GM12878 (cell line): ENCODE measurements at places on chromosomes 2 and 18. TPM values are rescaled to one million over a fixed set of nuclear protein-coding genes. Genes with fewer than 3 reads are reported as not detected.
A peak's percentile ranks its signal among the peaks of the same experiment; 100 is the strongest.

DNA sequence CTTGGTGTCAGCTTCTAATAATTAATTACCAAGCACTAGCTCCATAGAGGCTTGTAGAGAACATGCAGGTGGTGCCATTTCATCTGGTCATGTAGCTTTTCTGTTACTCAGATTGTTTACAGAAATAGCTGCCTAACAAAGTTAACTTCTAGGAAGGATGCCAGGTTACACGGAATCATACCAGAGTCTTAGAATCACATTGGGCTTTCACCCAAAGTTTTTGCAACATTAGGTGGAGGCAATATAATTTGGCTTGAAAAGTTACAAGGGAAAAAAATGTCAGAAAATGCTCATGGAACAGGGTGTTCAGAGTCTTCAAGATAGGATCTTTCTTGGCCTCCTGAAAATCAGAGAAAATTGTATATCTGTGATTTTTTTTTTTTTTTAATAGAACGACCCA lies 135.6 kb downstream of the ARHGAP15 start:
- no peak for DNase-seq

DNA sequence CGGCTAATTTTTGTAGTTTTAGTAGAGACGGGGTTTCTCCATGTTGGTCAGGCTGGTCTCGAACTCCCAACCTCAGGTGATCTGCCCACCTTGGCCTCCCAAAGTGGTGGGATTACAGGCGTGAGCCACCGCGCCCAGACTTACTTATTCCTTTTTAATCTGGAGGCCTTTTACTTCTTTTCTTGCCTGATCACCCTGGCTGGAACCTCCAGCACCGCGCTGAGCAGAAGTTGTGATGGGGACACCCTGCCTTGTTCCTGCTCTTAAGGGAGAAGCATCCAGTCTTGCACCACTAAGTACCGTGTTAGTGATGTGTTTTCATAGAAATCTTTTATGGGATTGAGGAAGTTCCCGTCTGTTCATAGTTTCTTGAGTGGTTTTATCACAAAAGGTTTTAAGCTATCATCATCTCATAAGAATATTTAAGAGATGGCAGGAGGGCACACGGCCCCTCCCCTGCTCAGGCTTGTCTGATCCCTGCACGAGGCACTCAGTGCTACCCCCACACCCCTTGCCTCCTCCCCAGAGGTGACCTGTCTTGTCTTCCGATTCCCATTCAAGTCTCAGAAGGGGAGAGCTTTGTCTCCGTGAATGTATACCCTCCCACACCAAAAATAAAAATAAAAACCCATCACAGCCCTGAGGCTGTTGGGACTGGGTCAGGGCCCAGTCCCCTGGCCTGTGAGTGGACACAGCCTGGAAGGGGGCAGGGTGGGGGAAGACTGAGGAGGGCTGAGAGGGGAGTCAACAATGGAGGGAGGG lies 65.3 kb upstream of the SMAD7 start:
- no peak for DNase-seq

Gene DDX1
- 75.1 and 80.7 TPM in 2 replicates for total RNA-seq

- no peak for DNase-seq
Observed at GRCh38 chr2:206611191-206611590, 31.1 kb upstream of the FAM237A start.

Gene TET3
- 23.8 and 25.9 TPM in 2 replicates for total RNA-seq

- DNase-seq: no peak
Observed at GRCh38 chr2:54611830-54612545, 111.5 kb upstream of the EML6 start.

Gene CD28
- 0.16 and 0.23 TPM in 2 replicates for total RNA-seq

GRCh38 chr2:105790461-105791149 lies 45.9 kb downstream of the NCK2 start:
- no peak for DNase-seq

DNA sequence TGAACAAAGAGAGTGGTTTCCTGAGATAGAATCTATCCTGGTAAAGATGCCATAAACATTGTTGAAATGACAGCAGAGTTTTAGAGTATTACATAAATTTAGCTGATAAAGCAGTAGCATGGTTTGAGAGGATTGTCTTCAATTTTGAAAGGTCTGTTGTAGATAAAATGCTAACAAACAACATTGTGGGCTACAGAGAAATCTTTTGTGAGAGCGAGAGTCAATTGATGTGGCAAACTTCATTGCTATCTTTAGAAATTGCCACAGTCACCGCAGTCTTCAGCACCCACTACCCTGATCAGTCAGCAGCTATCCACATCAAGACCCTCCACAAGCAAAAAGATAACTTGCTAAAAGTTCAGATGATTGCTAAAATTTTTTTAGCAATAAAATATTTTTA lies 17.5 kb downstream of the VRK2 start:
- no peak for DNase-seq

GRCh38 chr18:35577045-35577848 lies 4.3 kb upstream of the GALNT1 start:
- peak; percentile 91 for DNase-seq

DNA sequence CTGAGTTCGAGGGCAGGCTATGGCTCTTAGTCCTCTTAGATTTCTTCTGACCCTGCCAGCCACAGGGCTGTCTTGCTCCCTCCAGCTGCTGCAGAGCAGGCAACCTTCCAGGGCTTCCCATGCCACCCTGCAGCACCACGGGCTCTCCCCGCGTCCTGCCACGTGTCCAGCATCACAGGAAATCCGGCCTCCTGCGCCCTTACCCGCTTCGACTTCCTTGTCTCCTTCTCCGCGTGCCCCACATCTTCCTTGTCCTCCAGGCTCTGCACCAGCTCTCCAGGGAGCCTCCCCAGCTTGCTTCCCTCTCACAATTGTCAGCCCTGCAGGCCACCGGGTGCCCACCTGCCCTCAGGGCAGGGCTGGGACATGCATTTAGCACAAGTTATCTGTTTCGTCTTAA lies 253.5 kb downstream of the DCDC2C start:
- DNase-seq: no peak

DNA sequence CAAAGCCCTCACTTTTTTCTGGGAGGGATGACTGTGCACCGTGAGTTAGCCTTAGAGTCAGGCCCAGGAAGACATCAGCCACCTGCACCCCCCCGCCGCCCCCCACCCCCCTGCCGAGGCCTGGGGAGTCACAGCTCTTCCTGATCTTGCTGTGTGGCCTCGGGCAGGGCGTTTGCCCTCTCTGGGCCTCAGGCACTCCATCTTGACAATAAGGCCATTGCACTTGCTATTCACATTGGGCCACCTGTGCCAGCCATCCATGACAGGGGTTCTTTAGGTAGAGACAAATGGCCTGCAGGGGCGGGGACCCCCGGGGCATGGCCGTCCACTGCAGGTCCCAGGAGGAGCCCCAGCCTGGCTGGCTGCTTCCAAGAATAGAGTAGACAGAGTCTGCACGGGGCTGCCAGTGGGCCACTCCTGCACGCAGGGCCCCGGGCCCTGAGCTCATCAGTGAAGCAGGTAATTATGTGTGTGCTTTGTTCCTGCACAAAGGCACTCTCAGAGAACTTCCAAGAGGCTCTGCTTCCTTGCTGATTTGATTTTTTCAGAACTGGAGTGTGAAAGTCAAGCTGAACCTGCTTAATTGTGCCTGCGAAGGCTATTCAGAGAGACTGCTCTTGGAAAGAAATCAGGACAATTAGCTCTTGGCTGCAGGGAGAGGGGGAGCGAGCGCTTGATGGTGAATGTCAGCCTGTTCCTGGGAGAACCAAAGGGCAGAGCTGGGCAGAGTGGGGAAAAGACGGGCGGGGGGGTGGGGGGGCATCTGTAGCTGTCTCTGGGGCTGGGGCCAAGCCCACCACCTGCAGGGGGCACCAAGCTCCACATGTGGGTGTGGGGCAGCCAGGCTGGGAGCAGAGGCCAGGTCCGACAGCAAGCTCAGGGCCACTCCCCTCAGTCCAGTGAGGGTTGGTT lies 40.3 kb downstream of the RRM2 start:
- no peak for DNase-seq

Gene SERPINB8
- total RNA-seq: 21.8 and 22.0 TPM in 2 replicates

Gene GPAT2
- total RNA-seq: not detected in 2 replicates

DNA sequence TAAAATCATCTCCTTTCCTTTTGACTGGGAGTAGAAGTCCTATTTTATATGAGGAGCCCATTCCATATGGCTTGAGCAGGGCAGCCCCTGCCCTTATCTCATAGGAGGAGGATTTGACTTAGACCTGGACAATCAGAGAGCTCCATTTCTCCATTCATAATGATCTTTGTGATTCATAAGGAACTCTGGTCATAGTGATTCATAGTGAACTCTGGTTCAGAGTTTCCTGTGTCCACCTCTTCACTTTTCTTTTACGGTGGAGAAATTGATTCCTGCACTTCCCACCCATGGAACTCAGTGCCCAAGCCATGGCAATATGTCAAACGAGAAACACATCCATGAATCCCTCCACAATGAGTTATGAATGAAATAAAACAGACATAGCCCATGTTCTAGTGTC lies 12.8 kb upstream of the MYO3B start:
- no peak for DNase-seq

- no peak for DNase-seq
Observed at GRCh38 chr2:107402330-107402729, 424.4 kb upstream of the RGPD4 start.

GRCh38 chr2:218711550-218711929 lies 905 bp downstream of the TTLL4 start:
- DNase-seq: no peak

Gene KATNAL2
- total RNA-seq: 1.9 and 2.1 TPM in 2 replicates

Gene STPG4
- not detected in 2 replicates for total RNA-seq

DNA sequence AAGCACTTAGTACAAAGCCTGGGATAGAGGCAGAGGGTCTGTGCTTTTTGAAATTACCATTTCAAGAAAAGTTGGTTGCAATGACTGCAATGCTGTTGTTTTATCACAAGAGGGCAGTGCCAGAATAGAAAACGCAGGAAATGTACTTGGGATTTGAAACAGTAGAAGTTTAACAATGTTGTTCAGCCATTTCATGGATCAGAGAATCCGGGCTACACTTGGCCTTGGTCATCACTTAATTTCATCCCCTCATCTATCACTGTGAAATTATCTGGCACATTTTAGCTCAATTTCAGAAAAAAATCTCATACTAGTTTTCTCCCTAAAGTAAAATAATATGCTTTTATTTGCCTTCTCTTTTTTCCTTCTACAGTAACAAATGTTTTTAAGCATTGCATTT lies 70.8 kb downstream of the RAPGEF4 start:
- no peak for DNase-seq

DNA sequence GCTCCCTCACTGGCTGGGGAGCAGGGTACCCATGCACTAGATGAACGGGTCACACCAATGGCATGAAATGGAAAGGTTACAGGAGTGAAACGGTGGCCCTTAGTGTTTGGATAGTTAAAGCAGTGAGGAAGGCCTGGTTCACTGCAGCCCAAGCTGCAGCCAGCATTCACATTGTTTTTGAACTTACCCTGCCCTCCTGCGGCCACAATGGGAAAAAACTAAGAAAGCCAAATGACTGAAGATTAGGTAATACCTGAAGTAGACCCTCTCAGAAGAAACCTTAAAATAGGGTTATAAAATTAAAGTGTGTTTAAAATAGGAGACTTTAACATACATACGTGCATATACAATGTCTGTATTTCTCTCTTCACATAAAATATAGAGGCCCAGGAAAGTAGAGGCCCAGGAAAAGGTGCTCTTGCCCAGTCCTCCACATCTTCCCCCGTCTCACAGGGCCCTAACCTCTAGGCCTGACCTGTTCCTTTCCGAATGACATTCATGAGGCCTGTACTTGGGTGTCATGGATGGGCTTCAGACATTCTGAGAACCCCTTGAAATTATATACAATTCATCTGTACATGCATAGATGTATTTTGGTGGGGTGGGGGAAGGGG lies 33.3 kb downstream of the DOK1 start:
- DNase-seq: no peak

- no peak for DNase-seq
Observed at GRCh38 chr2:183614799-183615435, 490.7 kb downstream of the NUP35 start.

Gene HYCC2
- 15.2 and 17.4 TPM in 2 replicates for total RNA-seq

- no peak for DNase-seq
Observed at GRCh38 chr2:3648652-3649177, 9.3 kb upstream of the ALLC start.

DNA sequence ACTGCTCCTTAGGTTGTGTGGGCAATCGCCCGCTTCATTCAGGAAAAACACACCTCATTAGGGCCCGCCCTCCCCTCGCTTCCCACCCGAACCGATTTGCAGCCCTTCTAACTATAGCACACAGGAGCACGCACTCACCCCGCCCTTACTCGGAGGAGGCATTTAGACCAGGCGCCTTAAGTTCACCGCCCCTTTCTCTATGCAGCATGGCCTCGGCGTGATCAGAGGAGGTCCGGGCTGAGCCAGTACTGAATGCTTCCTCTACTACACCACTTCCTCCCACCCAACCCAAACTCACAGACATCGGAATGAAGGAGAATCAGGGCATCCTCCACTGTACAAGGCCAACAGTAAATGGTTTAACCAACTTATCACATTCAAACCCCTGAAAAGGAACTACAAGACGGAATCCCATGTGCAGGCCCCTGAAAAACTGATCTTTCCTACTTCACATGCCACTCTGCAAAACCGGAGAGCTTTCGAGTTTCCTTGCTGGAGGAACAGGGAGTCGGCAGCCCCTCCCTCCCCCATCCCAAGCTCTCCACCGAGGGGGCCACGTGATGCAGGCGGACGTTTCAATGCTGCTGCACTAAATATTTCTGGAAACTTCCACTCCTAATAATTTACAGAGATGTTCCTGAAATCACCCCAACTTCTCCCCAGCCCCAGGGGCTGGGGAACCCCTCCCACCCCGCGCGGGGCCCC lies 1.4 kb downstream of the XPO1 start:
- DNase-seq: peak; percentile 72

DNA sequence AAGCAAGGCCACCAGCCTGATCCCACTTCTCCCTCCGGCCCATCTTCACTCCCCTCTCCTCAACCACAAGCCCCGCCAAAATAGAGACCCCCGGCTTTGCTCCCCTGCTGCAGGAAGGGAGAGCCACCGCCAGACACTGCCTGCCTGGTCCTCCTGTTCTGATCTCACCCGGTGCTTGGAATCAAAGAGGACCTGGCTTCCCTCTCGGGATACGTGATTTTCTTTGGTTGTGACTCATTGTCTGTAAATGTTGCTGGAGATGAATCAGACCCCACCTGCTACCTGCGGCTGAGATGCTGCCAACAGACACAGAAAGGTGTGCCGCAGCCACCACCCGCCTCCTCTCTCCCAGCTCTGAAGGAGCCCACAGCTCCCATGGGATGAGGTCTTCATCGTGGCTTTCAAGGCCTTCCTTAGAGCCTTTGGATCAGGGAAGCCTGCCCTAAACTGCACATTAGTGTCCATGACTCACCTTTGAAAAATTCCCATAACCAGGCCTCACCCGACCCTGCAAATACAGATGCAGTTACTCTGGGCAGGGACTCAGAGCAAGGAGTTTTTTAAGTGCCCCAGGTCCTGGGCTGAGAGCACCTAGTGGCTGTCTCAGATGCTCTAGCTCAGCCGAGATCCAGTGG lies 79.4 kb upstream of the ZNF532 start:
- no peak for DNase-seq

Gene SERPINB5
- not detected in 2 replicates for total RNA-seq

- DNase-seq: no peak
Observed at GRCh38 chr2:10352361-10352760, 49.7 kb downstream of the HPCAL1 start.
